ENCODE measurements at places on chromosomes 1 and 21.

- no peak for DNase-seq
Measured at GRCh38 chr1:30234091-30234490, 489.3 kb downstream of the MATN1 start.

- DNase-seq = no peak
Measured at GRCh38 chr1:207128336-207128921, 24.4 kb downstream of the C4BPA start.

DNA sequence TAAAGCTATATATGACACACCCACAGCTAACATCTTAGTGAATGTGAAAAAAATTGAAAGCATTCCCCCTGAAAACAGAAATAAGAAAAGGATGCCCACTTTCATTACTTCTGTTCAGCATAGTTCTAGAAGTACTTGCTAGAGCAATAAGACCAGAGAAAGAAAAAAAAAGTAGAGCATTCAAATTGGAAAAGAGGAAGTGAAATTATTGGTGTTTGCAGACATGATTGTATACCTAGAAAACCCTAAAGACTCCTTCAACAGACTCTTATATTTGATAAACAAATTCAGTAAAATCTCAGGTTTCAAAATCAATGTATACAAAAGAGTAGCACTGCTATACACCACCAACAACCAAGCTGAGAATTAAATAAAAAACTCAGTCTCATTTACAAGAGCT, 1461.0 kb downstream of the AMY1C start:
- no peak for DNase-seq

GRCh38 chr1:79613046-79613445, 606.5 kb upstream of the ADGRL4 start:
- no peak for DNase-seq

DNA sequence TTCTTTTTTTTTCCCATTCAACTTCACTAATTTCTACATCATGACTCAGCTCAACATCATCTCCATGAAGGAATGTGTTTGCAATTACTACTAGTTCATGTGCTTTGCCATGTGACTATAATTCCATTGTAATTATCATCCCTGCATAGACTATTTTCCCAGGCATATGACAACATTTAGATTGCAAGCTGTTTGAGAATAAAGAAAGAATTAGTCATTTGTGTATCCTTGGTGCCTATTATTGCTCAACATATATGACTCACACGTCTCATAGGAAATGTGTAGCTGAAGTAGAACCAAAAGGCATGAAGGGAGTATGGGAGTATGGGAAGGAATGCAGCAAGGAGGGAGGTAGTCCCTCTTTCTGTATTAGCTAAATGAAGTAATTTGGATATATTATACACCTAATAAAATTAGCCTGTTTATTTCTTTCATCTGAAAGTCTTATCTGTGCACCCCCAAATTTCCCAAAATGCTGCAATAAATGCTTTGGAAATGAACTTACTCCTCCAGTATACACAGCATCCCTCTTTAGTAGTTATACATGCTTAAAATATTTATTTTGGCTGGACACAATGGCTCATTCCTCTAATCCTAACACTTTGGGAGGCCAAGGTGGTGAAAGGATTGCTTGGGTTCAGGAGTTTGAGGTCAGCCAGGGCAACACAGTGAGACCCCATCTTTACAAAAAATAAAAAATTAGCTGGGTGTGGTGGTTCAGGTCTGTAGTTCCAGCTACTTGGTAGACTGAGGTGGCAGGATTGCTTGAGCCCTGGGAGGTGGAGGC, 316.9 kb upstream of the ADGRL4 start:
- DNase-seq = no peak

GRCh38 chr1:200992382-200993048, 31.0 kb downstream of the KIF21B start:
- no peak for DNase-seq

DNA sequence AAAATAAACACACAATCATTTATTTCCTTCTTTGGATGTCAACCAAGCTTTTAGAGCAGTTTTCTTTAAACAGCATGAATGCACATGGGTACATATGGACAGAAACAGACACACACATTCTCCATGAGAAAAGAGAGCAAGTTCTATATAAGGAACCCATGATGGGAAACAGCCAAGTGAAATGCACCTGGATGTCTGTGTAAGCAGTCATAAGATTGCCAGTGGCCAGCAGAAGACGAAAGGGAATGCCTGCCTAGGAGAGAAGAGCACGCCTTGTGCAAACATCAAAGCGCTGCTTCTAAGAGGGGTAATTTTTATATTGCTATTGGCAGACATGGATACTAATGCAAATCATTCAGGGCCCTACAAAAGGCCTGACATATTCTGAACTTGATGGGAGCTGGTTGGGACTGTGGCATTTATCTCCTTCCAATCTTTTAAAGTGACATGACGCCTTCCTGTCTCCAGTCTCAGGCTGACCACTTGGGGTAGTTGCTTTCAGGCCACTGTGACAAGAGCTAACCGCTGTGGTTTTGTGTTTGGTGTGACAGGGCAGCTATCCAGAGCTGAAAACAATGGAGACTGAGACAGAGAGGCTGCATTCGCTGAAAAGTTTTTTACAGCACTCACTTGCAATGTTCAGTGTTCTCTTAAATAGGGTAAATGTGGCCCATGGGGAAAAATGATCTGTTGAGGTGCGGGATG, 75.0 kb upstream of the DPT start:
- no peak for DNase-seq

GRCh38 chr1:3352952-3353331, 101.5 kb upstream of the ARHGEF16 start:
- DNase-seq = no peak

GRCh38 chr1:9213956-9214355, 20.6 kb upstream of the H6PD start:
- DNase-seq = no peak

GRCh38 chr1:69728206-69728605, 160.5 kb downstream of the LRRC7 start:
- DNase-seq = no peak

GRCh38 chr1:147794570-147794969, 34.2 kb upstream of the GJA5 start:
- DNase-seq = no peak

DNA sequence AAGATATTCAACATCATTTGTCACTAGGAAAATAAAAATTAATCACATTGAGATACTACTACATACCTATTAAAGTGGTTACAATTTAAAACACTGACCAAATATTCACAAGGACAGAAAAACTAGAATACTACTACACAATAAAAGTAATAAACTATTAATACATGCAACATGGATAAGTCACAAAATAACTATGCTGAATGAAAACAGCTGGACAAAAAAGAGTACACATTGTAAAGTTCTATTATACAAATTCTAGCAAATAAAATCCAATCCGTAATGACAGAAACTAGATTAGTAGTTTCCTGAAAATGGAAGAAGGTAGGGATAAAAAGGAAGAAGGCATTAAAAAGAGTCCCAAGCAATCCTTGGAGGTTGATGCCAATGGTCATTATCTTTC, 348.7 kb upstream of the PTBP2 start:
- no peak for DNase-seq

- no peak for DNase-seq
Measured at GRCh38 chr21:34009193-34009592, 64.2 kb upstream of the MRPS6 start.

DNA sequence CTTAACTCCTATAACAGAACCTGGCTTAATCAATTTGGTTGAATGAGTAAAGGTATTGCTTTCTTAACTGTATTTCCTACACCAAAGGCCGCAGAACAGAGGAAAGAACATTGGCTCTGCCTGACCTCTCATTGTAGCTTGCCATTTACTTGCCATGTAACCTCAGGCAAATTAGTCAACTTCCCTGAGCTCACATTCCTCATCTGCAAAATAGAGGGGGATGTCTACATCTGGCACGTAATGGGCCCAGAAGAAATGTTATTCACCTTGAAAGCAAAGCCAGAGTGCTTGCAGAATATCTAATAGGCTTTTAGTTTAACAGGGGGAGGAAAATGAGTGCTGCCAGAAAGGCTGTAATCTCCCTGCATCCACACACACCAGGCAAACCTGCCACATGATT, 44.3 kb downstream of the LAMC2 start:
- DNase-seq = no peak

- no peak for DNase-seq
Measured at GRCh38 chr1:63954187-63954586, 180.4 kb downstream of the ROR1 start.

GRCh38 chr1:51236531-51237350, 668 bp downstream of the RNF11 start:
- no peak for DNase-seq

GRCh38 chr1:172966844-172967540, 83.7 kb downstream of the TNFSF18 start:
- no peak for DNase-seq

DNA sequence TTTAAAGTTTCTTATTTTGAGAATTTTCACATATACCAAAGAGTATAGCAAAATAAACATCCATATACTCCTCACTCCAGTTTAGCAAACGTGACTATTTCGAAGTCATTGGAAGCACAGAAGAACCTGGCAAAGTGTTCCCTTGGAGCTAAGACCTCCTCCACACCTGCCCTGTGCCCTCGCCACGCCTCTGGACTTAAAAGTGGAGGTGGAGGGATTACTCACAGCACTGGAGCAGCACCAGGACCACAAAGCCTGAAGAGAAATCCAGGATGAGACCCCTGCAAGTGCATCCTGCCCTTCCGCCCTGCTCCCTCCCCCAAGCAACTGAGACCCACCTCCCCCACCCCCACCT, 436 bp downstream of the CHI3L1 start:
- no peak for DNase-seq

DNA sequence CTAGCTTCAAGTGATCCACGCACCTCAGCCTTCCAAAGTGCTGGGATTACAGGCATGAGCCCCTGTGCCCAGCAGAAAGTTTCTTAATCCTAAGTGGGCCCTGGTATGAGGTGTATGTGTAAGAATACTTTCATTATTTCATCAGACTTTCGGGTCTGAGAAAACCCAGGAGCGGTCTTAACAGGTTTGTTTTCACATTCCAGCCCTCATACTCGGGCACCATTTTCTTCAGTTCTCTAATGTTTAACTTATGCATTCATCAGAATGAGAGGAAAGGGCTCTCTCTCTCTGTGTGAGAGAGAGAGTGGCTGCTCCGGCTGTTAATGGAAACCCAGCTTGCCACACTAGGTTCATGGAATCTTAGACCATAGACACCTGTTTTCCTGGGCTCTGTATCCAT, 4.2 kb upstream of the PADI1 start:
- DNase-seq = no peak

GRCh38 chr1:5646486-5647149, 345.6 kb downstream of the NPHP4 start:
- DNase-seq = no peak

DNA sequence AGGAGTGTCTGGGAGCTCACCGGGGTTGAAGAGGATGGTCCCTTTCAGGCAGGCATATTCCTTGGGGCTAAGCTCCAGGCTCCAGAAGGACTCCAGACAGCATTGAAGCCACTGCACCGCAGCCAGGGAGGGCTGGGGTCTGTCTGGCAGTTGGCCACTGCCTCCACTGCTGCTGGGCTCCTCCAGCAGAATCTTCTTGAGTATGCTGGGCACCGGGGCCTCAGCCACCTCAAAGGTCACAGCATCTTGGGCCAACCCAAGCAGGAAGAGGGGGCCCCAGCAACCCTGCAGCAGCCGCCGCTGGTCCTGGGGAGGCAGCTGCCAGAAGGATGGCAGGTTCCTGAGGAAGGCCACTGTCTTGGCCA, 404 bp downstream of the NR0B2 start:
- DNase-seq = no peak

DNA sequence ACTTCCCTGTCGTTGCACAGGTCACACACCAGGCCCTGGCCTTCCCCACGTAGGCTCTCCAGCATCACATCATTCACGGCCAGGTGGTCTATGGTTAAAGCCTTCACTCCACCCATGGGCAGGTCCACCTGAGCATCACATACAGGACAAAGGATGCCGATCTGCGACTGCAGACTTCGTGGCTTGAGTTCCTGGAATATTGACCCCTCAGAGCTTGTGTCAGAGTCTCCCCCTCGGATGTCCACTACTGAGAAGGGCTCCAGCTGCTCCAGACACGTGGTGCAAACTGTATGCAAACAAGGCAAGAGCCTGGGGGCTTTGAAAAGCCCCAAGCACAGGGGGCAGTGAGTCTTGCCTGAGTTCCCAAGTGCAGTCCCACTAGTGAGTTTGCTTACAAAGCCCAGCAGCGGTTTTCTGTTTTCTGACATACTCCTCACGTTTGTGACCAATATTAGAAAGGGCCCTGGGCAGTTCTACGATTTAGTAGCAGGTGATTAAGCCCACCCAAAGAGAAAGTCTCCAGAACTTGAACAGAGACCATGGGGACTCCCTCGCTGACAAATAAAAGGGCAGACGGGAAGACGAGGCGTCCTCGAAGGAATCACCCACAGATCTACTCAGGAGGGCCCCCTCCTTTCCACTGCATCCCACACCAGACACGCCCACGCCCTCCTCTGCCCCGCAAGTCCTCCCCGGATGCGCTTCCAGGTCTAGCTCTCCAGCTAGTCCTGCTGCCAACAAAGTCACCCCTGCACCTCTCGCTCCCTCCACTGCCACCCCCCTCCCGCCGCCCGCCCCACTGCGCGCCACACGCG, 568 bp downstream of the TRIM45 start:
- peak; percentile 54 for DNase-seq

GRCh38 chr1:19973616-19974015, 5.8 kb downstream of the PLA2G2A start:
- no peak for DNase-seq

- DNase-seq = peak; percentile 14
Measured at GRCh38 chr1:52904927-52905698, 16.4 kb downstream of the ECHDC2 start.

GRCh38 chr1:228094432-228095016, 8.6 kb downstream of the C1orf35 start:
- DNase-seq = no peak

DNA sequence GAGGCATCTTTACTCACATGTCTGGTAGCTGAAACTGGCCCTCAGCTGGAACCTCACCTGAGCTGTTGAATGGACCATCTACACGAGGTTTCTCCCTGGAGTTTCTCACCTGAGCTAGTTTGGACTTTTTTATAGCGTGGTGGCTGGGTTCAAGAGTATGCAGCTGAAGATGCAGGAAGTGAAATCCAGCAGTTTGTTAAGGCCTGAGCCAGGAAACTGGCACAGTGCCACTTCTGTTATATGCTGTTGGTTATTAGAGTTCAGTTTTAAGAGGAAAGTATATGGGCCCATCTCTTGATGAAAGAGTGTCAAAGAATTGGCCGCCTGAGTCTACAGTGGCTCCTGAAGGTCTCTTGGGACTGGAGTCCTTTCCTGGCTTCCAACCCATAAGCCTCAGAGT, 35.6 kb downstream of the STUM start:
- DNase-seq = no peak

- DNase-seq = no peak
Measured at GRCh38 chr1:160419838-160420169, 19.4 kb downstream of the VANGL2 start.

DNA sequence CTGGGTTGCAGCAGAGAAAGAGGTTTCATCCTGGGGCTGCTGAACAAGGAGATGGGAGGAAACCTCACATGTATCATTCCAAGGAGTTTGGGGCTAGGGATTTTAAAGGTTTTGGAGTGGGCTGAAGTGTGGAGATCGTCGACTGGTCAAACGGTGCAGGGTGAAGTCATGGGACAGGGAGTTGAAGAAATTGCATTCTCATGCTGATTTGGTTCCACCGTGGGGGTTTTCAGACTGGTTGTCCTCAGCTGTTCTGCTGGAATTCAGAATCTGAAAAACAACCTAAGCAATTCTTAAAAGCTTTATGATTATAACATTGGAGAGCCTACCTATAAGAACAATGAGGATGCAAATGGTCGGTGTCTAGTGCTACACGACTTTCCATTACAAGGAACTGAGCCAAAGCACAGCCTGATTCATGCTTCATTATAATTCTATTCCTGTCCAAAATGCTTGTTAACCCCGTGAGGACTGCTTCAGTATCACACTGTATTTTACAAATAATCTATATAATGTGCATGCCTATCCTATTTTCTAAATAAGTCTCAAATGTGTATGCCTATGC, 242.7 kb downstream of the TM2D1 start:
- no peak for DNase-seq
